ENCODE measurements at places on chromosomes 11 and 22.

DNA sequence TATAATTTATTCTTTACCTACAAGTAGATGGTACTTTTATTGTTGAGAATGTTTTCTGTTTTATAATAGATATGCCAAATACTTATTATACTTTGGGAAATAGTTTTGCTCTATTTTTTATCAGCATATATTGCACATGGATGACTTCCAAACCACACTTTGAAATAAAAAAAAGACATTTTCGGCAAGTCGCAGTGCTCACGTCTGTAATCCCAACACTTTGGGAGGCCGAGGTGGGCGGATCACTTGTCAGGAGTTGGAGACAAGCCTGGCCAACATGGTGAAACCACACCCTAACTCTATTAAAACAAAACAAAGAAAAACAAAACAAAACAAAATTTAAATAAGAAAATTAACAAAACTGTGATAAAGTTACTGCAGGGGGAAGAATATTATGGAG, 983.9 kb upstream of the CNTN5 start:
- DNase-seq: no peak

DNA sequence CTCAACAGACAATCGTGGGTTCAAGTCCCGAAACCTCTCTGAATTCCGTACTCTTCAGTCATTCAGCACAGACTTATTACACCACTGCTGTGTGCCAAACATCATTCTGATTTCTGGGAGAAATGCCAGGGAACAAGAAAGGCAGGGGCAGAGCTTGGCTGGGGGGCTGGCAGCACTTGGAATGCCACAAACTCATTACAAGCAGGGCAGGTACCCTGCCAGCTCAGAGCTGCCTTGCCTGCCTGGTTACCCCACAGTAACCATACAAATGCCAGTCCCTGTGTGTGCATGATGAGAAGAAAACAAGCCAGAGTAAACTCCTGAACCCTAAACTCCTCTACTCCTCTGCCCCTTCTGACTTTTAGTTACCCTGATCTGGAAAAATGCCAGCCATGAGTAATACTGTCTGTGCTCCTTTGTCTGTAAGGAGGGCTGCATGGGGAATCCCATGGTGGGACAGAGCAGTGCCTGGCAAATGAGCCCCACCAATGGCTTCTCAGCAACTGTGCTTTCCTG, 6.9 kb upstream of the RAD9A start:
- DNase-seq: no peak

DNA sequence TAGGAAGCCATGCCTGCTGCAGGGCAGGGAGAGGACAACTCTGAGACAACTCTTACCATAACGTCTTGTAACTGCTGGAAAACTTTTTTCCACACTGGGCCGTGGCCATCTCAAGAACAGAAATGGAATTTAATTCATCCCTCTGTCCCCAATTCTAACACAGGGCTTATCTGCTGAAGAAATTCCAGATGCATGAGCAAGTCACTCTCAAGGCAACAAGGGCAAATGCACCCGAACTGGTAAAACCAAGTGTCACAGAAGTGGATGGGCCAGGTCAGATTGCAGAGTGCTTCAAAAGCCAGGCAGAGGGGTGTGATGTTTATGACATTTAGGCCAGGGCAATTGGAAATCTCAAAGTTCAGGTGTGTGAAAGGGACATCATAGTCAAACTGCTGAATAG, 7.4 kb downstream of the SMPD1 start:
- no peak for DNase-seq

GRCh38 chr11:299081-299891, at the start of gene IFITM5:
TSS of gene IFITM5 (minus strand) at chr11:299526. CDS start at chr11:299490, 36 bp downstream.
- peak; percentile 13 for DNase-seq

DNA sequence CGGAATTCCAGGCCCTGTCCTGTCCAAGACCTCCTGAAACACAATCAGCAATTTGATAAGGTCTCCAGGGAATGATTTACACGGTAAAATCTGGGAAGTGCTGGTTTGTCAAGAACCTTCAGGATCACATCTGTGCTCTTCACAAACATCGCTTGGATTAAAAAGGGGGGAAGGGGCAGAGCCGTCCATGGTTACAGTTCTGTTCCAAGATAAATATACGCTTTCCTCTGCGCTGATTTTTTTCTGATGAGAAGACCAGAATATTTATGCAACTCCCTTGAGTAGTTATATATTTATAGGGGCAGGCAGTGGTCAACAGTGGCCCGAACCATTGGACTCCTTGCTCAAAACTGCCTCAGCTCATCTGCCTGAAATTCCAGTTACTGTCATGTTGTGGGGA, 9.2 kb upstream of the APOL5 start:
- no peak for DNase-seq
